ENCODE measurements at places on chromosomes 12 and 14.

DNA sequence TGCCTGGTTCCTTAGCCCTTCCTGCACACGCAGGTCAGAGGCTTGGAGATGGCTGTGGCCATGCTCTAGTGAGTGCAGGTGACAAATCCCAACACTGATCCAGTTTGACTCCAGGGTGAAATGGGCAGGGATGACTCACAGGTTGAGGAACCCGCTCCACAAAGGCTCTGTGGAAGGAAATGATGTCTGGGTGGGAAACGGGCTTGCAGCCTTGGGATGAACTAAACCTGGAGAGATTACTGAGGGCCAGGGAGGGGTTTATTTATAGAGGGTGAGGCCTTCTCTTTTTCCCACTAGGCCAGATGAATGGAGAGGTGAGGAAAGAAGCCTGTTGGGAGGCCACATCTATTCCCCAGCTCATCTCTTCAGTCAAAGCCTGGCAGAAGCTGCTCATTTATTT is 29.3 kb upstream of the EMP1 start:
- no peak for DNase-seq

DNA sequence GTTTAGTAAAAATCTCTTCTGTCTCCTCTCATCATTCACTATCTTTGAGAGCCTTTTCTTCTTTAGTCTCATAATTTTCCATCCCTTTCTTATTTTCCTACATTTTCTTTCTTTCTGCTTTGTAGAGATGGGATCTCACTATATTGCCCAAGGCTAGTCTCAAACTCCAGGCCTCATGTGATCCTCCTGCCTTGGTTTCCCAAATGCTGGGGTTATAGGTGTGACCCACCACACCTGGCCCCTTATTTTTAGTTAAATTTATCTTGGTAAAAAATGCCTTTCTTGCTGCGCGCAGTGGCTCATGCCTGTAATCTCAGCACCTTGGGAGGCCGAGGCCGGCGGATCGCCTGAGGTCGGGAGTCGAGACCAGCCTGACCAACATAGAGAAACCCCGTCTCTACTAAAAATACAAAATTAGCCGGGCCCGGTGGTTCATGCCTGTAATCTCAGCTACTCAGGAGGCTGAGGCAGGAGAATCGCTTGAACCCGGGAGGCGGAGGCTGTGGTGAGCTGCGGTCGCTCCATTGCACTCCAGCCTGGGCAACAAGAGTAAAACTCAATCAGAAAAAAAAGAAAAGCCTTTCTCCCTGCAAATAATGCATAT is 996 bp downstream of the SLC2A3 start:
- DNase-seq = no peak

DNA sequence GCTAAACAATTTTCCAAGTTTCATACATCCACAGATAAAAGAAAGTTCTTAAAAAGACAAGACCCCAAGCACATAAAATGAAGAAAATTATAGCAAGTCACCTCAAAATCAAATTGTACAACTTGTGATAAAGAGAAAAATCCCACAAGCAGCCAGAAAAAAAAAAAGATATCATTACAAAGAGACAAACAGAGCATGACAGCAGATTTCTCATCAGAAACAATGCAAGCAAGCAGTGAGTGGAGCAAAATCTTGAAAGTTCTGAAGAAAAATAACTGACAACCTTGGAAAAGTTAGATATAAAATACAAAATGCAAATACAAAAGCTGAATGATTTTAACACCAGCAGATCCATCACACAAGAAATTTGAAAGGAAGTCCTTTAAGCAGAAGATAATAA is 194.5 kb upstream of the SOX5 start:
- DNase-seq = no peak

GRCh38 chr12:51863363-51863932 is 14.9 kb upstream of the FIGNL2 start:
- no peak for DNase-seq

- no peak for DNase-seq
Measured at GRCh38 chr14:95998656-95999055, 40.5 kb upstream of the C14orf132 start.

DNA sequence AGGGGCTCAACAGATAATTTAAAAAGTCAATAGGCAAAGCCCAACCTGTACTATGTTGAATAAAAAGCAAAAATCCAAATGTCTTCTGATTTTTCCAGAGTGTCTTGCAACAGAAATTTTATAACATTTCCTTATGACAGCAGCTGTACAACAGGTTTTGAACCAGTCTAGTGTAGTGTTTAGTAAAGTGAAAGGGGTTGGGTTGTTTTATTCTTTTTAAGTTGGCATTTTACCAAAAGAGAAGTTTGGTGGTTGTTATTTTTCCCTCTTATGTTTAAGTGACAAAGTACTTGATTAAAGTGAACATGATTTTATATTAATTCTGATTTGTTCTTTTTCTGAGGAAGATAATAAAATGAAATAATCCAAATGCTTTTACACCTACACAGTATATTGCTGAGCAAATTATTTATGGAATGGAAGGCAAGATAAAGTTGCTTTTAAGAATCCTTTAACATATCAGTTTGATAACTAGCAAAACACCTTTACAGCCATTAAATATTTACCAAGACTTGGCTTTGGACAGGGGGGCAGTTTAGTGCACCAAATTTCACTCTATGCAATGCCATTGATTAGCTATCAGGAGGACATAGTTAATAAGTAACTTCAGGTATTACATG is 128.9 kb downstream of the FOXA1 start:
- no peak for DNase-seq

DNA sequence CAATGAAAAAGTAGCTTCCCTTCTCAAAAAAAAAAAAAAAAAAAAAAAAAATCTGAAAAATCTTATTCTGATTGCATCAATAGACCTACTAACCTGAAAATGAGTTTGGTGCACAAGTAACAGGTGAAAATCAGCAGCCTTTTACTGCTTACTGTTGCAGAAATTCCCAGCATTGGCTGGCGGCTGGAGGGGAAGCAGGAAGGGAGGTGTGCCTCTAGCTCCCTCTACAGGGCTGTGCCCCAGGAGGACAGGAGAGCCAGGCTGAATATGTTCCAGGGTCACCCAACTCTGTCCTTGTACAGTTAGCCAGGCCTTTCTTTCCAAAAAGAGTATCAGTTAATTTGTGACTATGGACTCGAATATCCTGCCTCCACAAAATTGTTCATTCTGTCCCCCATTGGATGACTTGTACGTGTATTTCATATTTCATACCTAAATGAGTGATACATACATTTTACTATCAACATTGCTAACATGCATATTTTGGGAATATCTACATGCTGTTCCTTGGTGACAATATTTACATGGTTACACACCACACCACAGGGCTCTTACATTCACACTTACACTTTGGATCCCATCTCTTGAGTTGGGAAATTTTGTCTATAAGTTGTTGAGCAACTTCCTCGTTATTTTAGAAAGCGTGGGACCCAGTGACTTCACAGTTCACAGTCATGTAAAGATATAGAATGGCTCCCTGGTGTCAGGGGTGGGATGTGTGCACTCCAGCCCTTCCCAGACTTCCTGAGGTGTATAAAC is 124.8 kb downstream of the SAMD4A start:
- DNase-seq = no peak

- no peak for DNase-seq
Measured at GRCh38 chr14:57293866-57294837, 25.4 kb downstream of the AP5M1 start.

GRCh38 chr14:86707071-86707470 is 1177.1 kb downstream of the FLRT2 start:
- DNase-seq = no peak

DNA sequence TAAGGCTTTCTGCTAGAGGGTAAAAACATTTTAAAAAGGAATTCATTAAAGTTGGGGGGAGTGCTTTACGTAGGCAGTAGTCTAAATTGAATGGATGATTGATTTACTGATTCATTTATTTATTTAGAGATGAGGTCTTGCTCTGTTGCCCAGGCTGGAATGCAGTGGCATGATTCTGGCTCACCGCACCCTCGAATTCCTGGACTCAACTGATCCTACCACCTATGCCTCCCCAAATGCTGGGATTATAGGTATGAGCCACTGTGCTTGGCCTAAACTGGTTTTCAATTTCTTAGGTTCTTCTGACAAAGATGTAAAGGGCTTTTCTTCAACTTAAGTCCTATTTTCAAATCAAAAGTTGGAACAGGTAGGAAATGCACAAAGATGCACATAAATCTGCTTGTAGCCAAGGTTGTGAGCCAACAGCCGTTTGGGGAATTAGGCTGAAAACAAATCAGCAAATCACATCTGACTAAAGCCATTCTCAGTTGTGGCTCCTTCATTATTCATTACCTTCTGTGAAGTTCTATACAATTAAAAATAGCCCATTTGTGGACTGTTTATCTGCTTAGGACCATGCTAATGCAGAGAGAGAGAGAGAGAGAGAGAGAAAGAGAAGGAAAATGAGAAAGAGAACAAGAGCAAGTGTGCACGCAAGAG is 218.0 kb downstream of the PPM1H start:
- no peak for DNase-seq

- DNase-seq = no peak
Measured at GRCh38 chr12:51860986-51861385, 12.5 kb upstream of the FIGNL2 start.

DNA sequence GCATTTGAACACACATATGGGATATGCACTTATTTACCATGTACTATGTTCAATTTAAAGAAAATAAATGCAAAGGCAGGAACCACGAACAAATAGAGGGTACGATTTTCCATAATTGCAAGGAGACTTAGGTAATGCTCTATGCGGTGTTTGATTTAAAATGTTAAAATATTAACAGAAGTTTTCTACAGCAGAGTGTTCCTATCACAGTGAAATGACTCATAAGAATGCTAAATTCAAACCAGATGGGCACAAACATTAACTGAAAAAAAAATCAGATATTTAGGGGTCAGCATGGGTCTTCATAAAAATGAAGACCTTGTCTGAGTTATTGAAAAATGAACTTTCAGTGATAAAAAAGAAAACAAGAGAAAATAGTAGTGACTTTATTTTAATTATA is 65.4 kb downstream of the LLPH start:
- no peak for DNase-seq

GRCh38 chr14:65864549-65864948 is 452.0 kb downstream of the FUT8 start:
- no peak for DNase-seq

- DNase-seq = no peak
Measured at GRCh38 chr12:104357421-104357952, 53.9 kb downstream of the EID3 start.

- no peak for DNase-seq
Measured at GRCh38 chr14:84340938-84341337, 1189.0 kb upstream of the FLRT2 start.

GRCh38 chr12:77855548-77855947 is 24.9 kb downstream of the NAV3 start:
- DNase-seq = no peak

DNA sequence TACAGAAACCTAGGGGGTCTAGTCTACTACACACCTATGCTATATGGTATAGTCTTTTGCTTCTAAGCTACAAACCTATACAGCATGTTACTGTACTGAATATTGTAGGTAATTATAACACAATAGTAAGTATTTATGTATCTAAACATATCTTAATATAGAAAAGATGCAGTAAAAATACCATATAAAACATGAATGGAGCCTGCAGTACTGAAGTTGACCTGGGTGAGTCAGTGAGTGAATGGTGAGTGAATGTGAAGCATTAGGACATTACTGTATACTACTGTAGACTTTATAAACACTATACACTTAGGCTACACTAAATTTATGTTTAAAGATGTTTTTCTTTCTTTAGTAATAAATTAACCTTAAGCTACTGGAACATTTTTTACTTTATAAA is 13.1 kb upstream of the ABCD2 start:
- DNase-seq = no peak

- no peak for DNase-seq
Measured at GRCh38 chr14:85762526-85762925, 232.6 kb downstream of the FLRT2 start.

DNA sequence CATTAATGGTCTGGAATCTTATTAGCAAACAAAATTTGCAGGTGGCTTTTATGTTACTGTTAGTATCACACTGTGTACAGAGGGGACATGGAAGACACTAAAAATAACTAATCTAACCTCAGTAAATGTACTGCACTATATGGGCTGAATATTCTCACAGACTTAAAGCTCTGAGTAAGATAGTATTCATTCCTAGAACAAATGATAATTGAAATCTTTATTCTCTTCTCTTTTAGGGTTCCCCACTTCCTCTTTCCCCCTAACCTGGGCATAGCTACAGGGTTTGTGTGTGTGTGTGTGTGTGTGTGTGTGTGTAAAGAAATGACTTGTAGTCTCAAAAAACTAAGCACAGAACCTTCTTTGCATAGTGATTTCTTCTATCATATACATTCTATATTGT is 21.4 kb upstream of the HECTD1 start:
- DNase-seq = peak; percentile 41

- no peak for DNase-seq
Measured at GRCh38 chr14:99549684-99550083, 54.3 kb downstream of the CCDC85C start.

DNA sequence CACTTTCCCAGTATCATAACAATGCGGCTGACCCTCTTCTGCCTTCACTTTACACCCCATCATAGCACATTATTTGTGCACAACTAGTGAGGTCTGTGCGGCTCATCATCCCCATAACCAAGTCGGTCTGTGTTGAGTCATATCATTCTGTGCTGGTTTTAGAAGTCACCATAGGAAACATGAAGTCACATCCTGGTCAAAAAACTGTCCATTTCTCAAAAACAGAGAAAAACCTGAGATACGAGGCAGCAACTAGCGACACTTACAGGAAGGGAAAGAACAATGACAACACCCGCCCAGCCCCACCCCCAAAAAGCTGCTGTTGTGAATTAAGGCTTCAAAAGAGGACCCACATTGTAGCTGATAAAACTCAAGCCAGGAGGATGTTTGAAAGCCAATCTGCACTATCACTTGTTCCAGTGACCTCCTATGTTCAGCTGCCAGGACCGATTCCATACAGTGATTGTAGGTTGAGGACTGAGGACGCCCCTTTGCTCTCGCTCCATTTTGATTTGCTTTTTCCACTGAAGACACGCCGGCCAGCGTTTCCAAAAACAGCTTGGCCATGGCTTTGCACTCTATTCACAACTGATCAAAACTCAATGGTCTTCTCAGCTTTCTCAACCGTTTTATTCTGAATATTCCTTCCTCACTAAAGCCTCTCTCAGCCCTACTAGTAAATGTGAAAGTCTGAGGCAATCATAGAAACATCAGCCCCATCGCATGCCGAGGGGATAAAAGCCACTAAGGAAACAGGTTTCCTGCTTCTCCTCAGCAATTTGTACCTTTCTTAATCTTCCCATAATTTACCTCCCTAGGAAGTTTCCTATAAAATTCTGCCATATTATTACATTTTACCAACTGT is 87.5 kb downstream of the DUSP16 start:
- peak; percentile 53 for DNase-seq

Measured in GM12891 (cell line).